CMK (cell line): ENCODE measurements at places on chromosomes 16 and 17.

GRCh38 chr16:88298833-88299745, 83.7 kb upstream of the ZNF469 start:
- peak; percentile 27 for DNase-seq

- no peak for DNase-seq
These were observed 8.8 kb downstream of the CNP start for GRCh38 chr17:41975099-41976083.

GRCh38 chr17:55154101-55154500, 110.7 kb upstream of the HLF start:
- DNase-seq: no peak

DNA sequence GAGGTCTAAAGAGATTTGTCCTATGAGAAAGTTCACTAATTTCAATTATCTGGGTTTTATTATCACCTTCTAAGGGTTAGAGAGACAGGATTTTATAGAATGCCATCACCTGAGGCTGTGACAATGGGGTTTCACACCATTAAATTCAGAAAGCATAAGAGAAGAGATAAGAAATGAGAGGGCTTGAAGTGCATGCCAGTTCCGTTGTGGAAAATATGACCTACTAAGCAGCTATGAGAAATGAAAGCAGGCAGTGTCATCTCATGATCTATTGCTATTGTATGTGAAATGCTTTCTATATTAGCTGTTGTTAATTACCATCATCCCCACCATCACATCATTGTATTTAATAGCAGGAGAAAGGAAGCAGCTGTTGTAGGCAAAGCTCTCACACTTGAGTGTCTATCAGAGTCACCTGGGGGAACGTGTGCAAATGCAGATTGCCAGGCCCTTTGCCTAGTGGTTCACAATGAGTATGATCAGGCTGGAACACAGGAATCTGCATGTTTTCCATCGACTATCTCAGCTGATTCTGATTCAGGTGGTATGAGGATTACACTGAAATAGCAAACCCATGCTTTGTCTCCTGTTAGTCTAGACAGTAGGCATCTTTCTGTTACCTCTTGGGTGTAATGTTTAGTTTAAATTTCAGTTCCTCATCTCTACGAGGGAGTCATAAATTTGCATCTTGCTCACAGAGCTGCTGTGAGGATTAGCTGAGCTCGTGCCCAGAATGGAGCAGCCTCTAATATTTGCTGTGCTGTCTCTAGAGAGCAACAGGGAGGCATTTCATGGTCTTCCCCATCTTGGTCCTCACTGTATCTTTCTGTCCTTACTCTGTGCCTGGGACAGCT, 256.4 kb downstream of the CDH13 start:
- DNase-seq: no peak

- DNase-seq: no peak
These were observed 37.1 kb upstream of the DOC2B start for GRCh38 chr17:218432-219110.

DNA sequence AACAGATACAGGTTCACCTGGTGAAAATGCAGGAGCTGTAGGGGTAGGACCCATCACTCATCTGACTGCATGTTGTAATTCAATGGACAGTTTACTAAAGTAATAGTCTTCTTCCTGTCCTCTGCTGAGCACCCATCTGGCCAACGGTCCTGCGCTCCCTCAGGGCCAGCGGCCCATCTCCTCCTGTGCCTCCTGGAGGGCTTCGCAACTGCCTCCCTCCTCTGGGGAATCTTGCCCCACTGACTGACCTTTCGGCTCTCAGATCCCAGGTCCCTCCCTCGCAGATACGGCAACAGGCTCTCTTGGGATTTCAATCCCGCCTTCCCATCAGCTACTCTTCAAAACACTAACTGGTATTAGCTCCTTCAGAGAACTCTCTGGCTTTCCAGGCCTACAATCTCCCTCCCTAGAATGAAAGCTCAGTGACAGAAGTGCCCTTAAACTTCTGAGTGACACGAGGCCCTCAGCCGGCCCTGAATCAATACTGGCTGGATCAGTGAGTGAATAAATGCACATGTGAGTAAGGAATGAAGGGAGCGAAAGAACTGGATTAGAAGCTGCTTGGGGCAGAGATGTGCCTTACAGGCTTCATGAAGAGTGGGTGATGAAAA, 1.3 kb downstream of the PEMT start:
- DNase-seq: no peak

DNA sequence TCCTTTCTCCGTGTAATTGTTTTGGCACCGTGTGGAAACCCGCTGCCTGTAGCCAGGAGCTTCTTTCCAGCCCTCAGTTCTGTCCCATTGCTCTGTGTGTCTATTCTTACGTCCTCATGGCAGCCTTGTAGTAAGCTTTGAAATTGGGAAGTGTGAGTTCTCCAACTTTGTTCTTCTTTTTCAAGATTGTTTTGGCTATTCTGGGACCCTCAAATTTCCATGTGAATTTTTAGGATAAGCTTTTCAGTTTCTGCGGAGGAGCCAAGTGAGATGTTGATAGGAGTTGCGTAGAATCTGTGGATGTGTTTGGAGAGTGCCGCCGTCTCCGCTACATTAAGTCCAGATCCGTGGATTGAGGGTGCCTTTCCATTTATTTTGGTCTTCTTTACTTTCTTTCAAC, 15.2 kb downstream of the CHMP6 start:
- no peak for DNase-seq
